ENCODE measurements at places on chromosomes 6 and 20.

DNA sequence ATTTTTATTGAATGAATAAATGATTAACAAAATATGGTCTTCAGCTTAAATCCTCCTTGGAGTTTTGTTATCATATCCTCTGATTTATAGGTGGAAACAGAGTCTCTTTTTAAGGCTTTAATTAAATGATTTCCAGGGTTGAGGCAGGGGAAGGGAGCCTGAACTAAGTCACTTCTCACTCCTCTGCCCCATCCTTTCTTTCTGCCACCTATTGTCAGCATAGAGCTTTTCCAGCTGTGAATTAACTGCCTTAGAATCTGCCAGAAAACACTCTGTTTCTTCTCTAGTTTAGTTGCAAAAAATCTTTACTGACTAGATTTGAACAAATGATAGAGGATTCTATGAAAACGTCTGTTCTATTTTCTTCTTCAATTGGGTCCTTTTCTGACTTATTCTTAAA is 9.8 kb downstream of the OGFRL1 start:
- no peak for DNase-seq

GRCh38 chr6:91534614-91535013 is 947.7 kb upstream of the MAP3K7 start:
- no peak for DNase-seq

- DNase-seq, result no peak
Observed at GRCh38 chr6:122747573-122747972, 31.9 kb upstream of the FABP7 start.

DNA sequence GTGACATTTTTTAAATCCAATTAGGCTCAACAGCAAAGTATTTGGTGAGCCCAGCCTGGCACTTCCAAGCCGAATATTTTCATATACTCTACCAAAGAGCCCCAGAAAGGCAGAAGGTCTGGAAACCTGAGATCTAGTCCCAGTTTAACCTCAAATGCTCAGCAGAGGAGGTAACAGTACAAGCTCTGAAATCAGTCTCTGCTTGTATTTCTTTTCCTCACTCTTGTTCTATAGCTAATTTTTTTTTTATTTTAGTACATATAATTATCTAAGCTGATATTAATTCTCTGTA is 9.1 kb downstream of the SOD2 start:
- no peak for DNase-seq

GRCh38 chr6:35089935-35090505 is 51.1 kb downstream of the TCP11 start:
- DNase-seq, result no peak

DNA sequence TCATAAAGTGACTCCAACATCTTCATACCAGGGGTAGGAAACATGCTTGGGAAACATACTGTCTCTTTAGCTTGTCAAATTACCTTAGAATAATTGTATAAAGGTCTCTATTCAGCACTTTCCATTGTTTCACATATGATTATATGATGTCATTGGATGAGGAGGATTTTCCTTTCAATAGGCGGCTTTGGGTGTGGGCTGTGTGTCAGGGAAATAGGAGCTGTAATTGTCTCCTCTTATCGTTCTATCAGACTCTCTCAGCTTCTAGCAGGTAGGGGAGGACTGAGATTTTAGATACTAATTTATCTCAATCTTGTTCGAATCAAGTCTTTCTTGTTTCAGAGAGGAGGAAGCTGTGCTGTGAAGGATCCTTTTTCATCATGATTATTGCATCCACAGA is 179.4 kb upstream of the OLIG3 start:
- no peak for DNase-seq

GRCh38 chr20:37328149-37328945 is 17.6 kb upstream of the SRC start:
- no peak for DNase-seq

GRCh38 chr6:128743974-128744765 is 138.8 kb upstream of the LAMA2 start:
- no peak for DNase-seq

GRCh38 chr6:169955731-169956437 is 204.5 kb downstream of the ERMARD start:
- DNase-seq, result no peak

DNA sequence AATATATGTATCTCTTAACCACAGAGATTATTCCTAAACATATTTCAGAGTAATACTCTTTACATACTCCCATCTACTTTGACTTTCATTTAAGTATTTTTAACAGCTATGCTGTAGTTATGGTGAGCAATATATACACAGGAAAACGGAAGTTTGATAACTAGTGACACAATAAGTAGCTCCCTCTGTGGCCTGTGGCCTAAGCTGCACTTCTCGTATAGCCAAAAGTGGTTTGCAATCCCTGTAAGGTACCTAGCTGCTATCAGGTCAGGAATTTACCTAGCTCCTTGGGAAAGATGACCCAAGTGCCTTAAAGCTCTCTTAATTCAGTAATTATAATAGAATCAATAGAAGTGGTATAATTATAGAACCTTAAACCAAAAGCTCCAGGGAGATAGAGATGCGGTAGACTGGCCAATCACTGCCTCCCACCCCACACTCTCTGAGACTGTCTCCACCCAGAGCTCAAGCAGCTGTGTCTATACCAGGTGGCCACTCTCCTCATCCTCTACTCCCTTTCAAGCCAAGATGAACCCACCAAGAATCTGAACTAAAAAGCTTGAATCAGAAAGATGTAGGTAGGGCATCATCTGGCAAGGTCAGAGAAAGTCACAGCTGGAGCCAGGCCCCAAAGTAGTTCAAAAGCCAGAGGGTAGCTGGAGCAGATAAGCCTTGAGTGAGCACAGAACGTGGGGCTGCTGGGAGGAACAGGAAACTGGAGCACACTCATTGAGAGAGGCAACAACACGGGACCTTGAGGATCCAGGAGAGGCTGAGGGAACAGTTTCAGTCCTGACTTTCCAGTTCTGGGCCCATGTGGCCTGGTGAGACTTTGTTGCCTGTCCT is 84.9 kb upstream of the ASF1A start:
- DNase-seq, result peak; percentile 76

- DNase-seq, result no peak
Observed at GRCh38 chr6:103081126-103081525, 1687.6 kb downstream of the GRIK2 start.

GRCh38 chr6:119308991-119309657 is 40.4 kb downstream of the MAN1A1 start:
- no peak for DNase-seq

DNA sequence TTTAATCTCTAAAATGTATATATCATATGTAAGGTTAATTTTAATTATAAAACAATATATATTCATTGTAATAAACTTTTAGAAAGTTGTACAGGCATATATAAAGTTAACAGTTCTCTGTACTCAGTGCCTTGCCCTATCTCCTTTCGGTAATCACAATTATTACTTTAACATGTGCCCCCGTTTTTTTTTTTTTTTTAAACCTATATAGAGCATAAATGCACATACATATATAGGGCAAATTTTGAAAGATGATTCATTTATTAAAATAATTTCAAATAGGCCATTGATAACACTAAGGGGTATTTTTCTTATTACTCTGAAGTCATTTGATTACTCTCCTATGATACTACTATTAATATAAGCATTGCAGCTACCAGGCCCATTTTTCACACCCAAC is 1.9 kb downstream of the ASF1A start:
- DNase-seq, result no peak

DNA sequence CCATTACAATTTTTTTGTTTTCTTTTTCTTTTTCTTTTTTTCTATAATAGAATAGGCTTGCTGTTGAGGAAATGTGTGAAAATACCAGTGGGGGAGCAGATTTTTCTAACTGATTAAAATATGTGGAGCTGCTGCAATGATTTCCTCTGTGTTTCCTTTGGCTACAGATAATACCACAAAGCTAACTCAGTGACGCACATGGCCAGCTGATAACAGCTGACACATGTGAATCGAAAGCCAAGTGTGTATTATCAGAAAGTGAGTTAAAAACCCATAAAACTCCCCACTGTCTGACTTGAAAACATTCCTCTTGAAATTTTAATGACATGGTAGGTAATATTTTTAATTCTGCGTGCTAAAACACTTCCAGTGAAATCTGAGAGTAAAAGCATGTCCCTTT is 70.8 kb upstream of the AHI1 start:
- peak; percentile 28 for DNase-seq

DNA sequence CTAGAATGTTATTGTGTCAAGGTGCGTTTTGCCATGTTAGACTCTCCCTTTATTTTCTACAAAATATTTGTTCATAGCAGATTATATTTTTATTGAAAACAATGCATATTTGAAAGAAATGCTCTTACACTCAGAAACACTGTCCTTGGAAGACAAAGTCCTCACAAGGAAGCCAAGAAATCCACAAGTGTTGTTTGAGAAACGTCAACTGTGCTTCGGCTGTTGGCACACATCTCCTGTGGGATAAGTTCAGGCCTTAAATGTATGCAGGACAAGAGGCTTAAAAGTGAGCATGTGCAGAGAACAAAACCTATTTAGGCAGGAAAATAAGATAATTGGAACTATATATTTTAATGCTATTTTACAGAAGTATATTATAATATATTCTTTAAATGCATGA is 9.5 kb upstream of the THBD start:
- DNase-seq, result no peak

GRCh38 chr6:152846825-152847224 is 96.2 kb downstream of the VIP start:
- no peak for DNase-seq

- no peak for DNase-seq
Observed at GRCh38 chr6:123747515-123747914, 56.1 kb upstream of the NKAIN2 start.

DNA sequence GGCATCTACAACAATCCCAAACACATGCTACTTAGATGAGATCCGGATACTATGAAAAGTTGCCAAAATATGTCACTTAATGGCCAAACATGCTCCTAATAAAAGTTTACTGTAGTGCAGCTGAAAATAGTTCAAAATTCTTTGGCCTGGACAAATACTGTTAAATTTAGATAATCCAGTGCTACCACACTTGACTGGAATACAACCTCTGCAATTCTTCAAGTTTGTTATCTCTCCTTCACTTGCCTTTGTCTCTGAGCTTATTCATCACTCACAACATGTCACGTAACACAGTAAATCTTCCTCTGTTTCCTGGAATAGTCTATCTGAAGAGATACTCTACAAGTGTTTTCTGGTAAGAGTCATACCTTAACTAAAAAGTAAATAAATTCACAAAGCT is 10.5 kb upstream of the PLN start:
- DNase-seq, result no peak

DNA sequence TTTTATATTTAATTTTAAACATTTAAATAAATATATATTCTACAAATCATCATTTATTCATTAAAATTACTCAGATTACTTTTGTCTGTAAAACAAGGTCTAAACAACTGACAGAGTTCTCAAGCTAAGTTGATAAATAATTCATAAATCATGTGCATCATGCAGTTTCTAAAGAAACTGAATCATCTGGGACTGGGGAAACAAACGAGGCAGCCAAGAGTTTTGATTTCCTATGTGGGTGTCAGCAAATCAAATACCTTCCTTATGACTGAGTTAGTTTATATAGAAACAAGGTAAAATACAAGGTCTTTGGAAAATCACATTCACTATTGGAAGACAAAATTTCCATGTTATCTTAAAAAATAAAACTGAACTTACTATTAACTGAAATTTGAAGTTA is 149.9 kb upstream of the BEND6 start:
- DNase-seq, result no peak

DNA sequence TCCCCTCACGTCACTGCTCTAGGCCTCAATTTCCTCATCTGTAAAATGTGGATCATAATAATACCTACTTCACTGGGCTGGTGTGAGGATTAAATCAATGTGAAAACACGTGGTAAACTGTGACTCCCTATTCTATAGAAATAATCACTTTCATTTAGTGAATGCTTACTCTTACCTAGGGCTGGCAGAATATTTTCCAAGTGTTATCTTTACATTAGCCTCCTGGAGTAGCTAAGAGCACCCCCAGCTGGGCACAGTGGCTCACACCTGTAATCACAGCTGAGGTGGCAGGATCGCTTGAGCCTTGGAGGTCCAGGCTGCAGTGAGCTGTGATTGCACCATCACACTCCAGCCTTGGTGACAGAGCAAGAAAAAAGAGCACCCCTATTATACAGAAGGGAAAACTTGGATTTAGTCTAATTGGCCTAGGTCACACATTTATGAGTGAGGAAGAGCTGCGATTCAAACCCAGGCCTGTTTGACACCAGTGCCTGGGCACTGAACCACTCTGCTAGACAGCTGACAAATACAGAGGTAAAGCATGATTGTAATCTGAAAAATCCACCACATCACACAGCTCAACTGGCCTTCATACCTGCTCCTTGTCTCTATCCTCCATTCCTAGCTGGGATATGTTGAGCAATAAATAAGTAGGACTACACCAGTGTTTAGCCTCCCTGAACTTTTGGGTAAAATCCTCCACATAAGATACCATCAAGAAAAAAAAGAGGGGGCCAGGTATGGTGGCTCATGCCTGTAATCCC is 1.4 kb upstream of the SNTA1 start:
- DNase-seq, result no peak

DNA sequence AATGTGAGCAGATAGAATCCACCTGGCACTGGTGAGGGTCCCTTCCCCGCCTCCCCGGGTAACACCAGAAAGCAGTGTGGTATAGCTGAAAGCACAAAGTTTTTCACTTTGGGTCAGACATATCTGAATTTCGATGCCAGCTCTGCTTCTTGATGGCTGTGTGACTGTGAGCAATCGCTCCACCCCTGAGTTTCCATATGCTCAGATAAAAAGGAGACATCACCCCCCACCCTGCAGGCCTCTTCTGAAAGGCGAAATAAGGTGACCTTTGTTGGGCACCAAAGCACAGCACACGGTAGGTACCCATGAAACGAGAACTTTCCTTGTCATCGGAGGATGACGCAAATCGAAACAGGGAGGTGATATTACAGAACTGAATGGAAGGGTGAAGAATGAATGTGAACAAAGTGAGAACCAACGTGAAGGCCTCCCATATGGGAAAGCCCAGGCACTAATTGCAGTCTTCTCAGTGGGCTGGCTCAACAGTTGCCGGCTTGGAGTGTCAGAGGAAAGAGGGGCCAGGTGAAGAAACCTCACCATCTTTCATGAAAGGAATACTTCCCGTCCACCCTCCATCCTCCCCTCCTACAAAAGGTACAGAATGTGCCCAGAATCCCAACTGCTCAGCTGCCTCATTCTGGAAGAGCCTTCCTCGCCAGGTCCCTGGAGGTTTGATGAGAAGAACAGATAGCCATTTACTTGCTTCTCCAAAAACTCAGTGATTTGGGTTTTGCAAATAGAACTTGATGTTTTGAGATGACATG is 61.8 kb downstream of the NFATC2 start:
- DNase-seq, result peak; percentile 82

DNA sequence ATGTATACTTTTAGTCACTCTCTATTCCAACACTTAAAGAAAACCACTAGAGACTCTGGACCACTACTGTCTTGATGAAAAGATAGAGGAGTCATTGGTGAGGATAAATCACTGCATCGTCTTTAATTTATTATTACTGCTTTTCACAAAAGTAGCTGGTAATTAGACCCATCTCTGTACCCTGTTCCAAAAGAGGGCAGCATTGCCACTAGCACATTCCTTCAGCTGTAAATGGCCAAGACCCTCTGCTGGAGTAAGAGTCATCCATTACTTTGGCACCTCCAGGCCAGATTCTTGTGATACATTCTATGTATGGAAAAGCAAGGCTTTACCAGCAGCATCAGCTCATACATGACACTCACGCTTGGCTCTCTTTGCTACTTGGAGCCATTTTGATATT is 49.5 kb upstream of the PREP start:
- no peak for DNase-seq

GRCh38 chr6:34664256-34664971 is 32.2 kb downstream of the ILRUN start:
- peak; percentile 52 for DNase-seq
